ENCODE measurements at places on chromosomes 13 and 19. TPM values are rescaled to one million over a fixed set of nuclear protein-coding genes. Genes with fewer than 3 reads are reported as not detected.
A peak's percentile ranks its signal among the peaks of the same experiment; 100 is the strongest.

Gene ZNF486
- total RNA-seq, result 14.3 TPM

Gene SRRM5
- total RNA-seq, result 0.51 TPM

GRCh38 chr19:7850000-7850813 is 20.2 kb downstream of the EVI5L start:
- no peak for DNase-seq

Gene SLC10A2
- 0.07 TPM for total RNA-seq

Gene CNFN
- 2.2 TPM for total RNA-seq

Gene SPTBN4
- total RNA-seq, result 0.40 TPM

Gene KLK12
- total RNA-seq, result not detected

- DNase-seq, result peak; percentile 78
Measured at GRCh38 chr19:49475995-49476880, 2.2 kb downstream of the FLT3LG start.

Gene CACNA1A
- 3.0 TPM for total RNA-seq

Gene AXL
- total RNA-seq, result 6.8 TPM

GRCh38 chr13:45092663-45093062 is 27.6 kb upstream of the GTF2F2 start:
- no peak for DNase-seq

DNA sequence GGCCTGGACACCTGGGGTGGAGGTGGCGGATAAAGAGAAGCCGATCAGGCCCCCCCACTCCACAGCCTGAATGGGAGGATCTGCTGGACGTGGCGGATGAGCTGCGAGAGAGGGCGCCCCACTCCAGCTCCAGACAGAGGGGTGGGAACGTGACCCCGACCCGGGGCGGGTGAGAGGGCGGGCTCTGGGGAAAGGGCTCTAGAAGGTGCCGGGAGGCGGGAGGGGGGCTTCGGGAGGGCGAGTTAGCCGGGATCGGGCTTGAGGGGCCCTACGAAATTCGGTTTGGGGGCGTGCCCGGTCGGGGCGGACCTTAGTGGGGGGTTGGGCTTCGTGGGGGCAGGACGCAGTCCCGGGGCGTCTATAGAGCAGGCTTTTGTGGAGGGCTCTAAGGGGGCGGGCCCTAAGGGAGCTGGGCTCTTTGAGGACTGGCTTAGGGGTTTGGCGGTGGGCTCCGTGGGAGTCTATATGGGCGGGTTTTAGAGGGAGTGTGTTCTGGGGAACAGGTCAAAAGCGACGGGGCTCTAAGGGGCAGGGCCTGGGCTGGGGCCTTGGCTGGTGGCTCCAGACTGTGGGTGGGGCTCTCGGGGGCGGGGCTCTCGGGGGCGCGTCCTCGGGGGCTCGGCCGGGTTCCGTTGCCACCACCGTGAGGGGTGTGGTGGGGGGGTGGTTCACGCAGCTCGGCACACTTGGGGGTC is 4.1 kb upstream of the NANOS3 start:
- DNase-seq, result peak; percentile 46

Gene VSIG10L
- 3.5 TPM for total RNA-seq

DNA sequence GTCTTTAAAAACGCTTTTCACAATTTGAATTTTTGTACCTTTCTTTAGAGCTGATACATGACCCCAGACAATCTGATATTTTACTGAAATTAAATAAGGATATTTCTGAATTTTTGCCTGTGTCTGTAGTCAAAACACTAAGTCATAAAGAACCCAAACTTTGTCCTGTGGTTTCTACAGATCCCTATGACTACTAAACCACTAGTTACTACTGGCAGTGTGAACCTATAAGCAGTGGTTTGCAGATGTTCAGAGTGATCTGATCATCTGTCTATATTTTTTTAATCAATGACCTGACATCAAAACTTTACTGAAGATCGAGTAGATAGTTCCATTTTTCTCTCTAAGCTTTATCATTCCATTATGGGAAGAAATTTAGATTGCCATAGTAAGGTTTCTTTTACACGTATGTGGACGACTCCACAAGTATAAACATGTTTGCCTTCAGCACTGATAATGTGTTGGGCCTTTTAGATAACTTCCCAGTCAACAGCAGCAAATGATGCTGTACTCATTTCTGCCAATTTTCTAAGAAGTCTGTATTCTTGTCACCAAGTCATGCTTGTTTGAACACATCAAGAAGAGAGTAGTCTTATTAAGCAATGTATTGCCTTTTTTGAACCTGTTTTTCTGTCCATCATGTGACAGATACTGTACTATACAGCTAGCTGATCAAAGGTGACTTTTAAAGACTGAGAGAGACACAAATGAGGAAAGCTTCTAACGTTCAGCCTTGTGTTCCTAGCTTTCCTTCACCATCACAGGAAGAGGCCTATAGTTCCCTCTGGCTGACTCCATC is 21.8 kb downstream of the POLR1D start:
- DNase-seq, result no peak

DNA sequence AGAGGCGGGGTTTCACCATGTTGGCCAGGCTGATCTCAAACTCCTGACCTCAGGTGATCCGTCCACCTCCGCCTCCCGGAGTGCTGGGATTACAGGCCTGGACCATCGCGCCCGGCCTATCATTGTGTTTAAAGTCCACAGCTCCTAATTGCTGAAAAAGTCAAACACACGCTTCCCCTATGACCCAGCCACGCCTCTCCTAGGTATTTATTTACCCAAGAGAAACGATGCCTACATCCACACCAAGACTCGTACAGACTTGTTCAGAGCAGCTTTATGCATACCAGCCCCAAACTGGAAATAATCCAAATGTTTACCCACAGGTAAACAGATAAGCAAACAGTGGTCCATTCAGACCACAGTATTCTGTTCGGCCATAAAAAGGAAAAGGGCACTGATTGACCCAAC is 15.1 kb downstream of the ZNRF4 start:
- no peak for DNase-seq

Gene TFPT
- 26.8 TPM for total RNA-seq

DNA sequence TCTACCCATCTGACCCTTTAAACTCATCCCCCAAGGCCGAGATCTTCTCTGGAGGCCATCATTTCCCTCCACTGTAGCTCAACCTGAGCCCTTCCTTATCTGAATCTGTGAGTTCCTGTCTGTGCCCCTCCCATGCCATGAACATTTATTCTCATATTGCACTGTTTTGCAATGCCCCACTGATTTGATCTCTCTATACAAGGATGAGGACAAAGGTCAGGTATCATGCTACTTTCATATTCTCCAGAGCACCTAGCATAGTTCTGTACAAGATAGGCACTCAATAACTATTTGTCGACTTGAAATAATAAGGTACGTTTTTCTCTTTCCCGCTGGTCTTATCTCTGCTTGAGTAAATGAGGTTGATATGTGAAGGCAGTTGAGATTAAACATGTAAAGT is 135.5 kb downstream of the KLF5 start:
- no peak for DNase-seq

GRCh38 chr13:44089452-44089851 is 209.7 kb downstream of the LACC1 start:
- DNase-seq, result no peak

GRCh38 chr13:111850976-111851375 is 216.0 kb upstream of the SOX1 start:
- no peak for DNase-seq

DNA sequence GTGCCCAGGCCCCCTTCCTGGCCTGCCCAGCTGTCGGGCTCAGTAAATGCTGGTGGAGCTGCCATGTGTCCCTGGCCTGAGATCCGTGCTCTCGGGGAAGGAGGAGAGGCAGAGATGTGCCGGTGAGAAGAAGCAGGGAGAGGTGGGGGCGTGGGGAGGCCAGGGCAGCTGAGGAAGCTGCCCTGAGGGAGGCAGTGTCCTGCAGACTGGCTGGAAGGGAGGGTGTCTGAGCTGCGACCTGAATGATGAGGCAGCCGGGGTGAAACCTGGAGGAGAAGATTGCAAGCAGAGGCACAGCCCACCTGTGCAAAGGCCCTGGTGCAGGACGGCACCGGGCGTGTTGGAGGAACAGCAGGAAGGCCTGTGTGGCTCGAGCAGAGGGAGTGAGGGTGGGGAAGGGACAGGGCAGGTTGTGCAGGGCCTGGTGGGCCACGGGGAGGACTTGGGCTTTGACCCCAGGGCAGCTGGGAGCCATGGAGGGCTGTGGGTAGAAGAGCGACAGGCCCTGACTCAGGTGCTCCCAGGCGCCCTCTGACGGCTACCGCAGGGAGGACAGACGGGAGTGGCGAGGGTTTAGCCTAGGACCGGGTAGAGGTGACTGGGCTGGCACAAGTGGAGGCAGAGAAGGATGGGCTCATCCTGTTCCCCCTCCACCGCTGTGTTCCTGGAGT is 14.0 kb upstream of the CELF5 start:
- DNase-seq, result peak; percentile 68

GRCh38 chr13:51895906-51896888 is 34.4 kb downstream of the CCDC70 start:
- DNase-seq, result peak; percentile 50

GRCh38 chr19:47109541-47110375 is 3.8 kb downstream of the ZC3H4 start:
- DNase-seq, result peak; percentile 31

- DNase-seq, result no peak
Measured at GRCh38 chr19:47093841-47094240, 19.7 kb downstream of the ZC3H4 start.

DNA sequence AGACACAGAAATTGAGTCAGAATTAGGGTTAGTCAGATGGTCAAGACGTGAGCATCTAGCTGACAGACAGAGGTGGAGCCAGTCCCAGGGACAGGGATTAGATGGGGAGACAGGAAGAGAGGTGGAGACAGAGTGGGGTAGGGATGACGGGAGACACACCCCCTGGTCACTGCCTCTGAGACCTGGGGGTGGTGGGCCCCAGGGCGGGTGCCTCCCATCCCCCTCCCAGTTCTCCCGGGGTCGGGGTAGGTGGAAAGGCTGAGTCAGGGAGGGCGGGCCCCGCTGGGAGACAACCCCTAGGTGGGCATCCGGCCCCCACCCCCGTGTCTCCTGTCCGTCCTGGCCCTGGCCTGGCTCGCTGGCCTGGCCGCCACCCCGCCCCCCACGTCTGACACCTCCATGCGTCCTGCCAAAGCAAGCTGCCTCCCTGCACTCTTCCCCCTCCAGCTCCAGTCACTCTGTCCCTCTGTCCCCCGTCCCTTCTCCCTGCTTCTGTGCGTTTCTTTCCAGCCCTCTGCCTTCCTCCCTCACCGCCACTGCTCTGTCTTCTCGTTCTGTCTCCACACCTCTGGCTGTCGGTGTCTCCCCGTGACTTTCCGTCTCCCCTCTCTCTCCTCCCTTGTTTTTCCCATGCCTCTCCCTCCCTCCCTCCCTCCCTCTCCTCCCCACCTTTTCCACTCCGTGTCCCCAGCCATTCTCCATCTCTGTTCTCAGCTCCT is 15.1 kb downstream of the CCDC97 start:
- no peak for DNase-seq

- no peak for DNase-seq
Measured at GRCh38 chr19:55666343-55667005, 8.6 kb upstream of the EPN1 start.

DNA sequence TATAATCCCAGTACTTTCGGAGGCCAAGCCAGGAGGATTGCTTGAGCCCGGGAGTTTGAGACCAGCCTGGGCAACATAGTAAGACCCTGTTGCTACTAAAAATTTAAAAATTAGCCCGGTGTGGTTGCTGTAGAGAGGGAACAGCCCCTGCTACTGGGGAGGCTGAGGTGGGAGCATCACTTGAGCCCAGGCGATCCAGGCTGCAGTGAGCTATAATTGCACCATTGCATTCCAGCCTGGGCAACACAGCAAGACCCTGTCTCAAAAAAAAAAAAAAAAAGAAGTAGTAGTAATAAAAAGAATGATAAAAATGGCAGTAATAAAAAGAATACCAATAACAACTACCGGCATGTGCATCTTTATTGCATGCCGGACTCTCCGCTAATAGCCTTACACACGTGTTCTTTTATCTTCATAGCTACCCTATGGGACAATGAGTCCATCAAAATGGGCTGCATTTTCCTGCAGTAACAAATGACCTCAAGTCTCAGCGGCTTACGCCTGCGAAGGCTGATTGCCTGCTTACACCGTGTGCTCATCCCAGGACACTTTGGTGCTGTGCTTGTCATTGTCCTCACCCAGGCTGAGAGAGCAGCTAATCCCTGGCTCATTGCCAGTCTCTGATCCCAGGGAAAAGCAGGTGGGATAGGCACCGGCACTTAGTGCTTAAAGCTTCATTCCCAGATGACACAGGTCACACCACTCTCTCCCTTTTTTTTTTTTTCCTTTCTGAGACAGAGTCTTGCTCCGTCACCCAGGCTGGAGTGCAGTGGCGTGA is 14.4 kb upstream of the SYCN start:
- no peak for DNase-seq

GRCh38 chr19:55091126-55091910 is 15.6 kb downstream of the EPS8L1 start:
- DNase-seq, result no peak

Gene DCT
- 0.43 TPM for total RNA-seq

DNA sequence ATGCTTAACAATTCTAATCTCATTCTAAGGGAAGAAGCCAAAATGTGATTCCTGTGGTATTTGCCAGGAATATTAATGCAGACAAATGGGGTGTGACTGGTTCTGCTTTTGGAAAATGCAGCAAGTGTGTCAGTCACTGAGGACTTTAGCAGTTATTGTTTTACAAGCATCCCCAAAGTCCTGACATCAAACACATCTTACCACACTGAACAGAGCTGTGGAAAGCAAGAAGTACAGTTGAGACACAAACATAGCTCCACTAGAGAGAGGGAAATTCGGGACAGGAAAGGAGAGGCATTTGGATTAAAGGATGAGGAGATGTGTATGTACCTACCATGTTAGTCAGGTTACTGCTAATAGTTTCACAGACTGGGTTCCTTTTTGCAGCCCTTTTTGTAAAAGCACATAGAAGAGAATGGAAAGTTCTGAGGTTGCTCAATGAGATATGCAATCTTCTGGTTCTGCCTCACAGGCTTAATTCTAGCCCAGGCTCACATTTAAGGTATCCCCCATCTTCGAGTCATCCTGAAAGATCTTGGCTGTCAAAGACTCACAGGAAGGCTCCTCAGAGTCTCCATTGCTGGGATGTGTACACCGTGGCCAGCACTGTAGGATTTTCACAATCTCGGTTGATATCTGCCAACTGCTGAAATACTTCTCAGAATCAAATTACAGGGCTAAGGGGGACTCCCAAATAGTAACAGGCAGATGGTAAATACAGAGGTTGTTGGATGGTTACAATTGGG is 316.6 kb downstream of the DNAJC15 start:
- DNase-seq, result no peak

DNA sequence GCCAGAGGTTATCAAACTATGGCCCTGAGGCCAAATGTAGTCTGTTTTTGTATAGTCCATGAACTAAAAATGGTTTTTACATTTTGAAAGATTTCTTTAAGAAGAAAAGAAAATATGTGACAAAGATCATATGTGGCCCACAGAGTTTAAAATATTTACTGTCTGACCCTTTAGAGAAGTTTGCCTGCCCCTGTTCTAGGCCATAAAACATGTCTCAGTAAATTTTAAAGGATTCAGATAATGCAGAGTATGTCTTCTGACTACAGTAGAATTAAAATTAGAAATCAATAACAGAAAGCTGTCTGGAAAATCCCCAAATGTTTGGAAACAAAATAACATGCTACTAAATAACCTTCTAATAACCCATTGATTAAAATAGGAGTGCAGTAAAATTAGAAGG is 86.3 kb downstream of the KCNRG start:
- DNase-seq, result no peak

Gene ZNF709
- 8.8 TPM for total RNA-seq

Gene NFKBIB
- total RNA-seq, result 21.2 TPM

GRCh38 chr13:72527333-72527732 is 200.1 kb downstream of the MZT1 start:
- no peak for DNase-seq

GRCh38 chr19:31258211-31259052 is 90.8 kb downstream of the TSHZ3 start:
- DNase-seq, result no peak

Gene PRTN3
- total RNA-seq, result not detected
